ENCODE measurements at places on chromosomes 2 and 18.

GRCh38 chr2:60541056-60541651 is 12.3 kb downstream of the BCL11A start:
- no peak for DNase-seq

GRCh38 chr2:121184248-121184862 is 100.6 kb downstream of the TFCP2L1 start:
- no peak for DNase-seq

DNA sequence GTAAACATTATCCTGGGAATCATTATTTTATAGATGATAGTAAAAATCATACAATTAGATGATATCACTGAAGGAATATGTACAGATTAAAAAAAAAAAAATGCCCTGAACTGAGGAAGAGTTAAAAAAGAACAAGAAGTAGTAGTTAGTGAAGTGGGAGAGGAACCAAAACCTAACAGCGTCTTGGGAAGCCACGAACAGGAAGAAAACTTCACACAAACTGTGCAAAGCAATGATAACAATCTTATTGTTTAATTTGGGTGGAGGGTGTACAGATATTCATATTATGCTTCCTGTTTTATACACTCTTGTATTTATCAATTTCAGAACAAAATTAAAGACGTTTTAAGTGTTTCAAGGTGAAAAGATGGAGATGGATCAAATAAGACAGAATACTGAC is 3.5 kb downstream of the HEATR5B start:
- no peak for DNase-seq

- peak; percentile 42 for DNase-seq
These were observed 526 bp downstream of the SFT2D3 start for GRCh38 chr2:127701651-127702394.

DNA sequence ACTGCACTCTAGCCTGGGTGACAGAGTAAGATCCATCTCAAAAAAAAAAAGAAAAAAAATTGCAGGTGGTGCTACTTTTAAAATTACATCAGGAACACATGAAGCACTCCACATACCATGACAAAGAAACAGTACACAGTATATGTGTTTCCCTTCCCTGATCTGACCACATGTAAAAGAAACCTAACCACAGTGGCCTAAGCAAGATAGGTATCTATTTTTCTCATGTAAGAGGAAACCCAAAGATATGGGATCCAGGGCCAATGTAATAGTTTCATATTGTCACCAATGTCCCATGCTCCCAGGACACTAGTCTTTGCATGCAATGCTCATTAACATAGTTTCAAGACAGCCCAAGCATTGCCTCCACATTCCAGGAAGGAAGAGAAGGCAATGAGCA is 99.9 kb downstream of the DYM start:
- no peak for DNase-seq

DNA sequence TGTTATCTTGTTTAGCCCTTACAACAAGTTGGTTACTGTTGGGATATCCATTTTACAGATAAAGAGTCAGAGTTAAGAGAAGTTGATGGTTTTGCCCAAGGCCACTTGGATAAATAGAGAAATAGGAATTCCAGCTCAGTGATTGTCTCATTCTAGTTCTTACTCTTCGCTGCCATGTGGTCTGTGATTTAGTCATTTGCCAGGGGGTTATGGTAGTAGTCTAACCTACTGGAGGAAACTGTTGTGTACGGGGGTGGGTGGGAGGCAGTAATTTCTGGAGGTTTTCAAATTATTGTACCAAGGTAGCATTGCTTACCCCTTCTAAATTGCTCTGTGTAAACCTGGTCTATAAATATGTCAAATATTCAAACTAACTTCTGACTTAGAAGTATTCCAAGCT is 110.4 kb downstream of the MAP2 start:
- no peak for DNase-seq

GRCh38 chr2:190478572-190479195 is 55.8 kb downstream of the NEMP2 start:
- DNase-seq: no peak

DNA sequence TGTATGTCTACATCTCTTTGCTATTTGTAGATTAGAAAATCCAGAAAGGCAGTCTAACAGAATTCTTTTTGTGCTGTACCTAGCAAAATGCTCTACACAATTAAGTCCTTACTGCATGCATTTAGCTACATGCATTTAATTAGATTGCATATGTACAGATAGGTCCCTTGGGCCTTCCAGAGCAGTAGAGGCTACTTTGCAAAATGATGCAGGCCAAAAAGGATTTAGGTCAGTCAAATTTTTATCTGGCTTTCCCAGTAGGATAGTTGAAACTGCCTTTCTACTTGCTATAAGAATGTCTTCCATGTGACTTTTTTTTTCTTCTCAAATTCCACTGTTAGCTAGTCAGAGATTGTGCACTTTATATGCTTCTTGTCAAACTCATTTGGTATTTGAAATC is 19.3 kb downstream of the GALNT13 start:
- DNase-seq: no peak

- DNase-seq: peak; percentile 40
These were observed 353.6 kb upstream of the FANCL start for GRCh38 chr2:58594762-58595161.

DNA sequence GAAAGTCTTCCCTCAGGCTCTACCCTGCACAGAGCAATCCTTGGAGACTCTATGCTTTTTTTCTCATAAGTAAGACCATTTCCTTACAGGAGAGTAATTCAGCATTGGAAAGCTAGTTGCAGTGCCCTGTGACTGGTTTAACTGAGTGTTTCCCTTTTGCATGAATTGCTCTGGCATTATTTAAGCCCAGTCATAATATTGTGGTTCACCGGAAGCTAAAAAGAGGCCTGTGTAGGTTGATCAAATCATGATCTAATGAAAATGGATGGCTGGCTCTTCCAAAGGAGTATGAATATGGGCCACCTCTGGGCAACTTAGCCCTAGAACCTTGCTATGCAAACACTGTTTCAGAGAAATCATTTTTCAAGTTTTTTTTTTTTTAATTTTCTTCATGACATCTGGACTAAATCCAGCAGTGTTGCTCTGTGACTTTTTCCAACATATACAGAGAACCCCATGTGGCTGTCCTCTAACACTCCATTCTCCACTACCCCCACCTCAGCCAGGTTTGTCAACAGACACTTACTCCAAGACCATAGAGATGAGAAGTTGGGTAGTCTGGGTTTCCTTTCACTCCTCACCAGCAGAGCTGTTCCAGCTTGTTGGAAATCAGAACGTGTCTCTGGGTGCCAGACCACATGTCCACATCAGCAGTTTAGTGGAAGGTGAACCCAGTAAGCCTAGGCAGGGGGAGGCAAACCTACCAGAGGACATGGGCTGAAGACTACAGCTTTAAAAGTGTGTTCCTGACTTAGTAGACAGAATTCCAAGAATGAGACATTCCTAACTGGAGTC is 175.2 kb upstream of the SLC14A2 start:
- no peak for DNase-seq

DNA sequence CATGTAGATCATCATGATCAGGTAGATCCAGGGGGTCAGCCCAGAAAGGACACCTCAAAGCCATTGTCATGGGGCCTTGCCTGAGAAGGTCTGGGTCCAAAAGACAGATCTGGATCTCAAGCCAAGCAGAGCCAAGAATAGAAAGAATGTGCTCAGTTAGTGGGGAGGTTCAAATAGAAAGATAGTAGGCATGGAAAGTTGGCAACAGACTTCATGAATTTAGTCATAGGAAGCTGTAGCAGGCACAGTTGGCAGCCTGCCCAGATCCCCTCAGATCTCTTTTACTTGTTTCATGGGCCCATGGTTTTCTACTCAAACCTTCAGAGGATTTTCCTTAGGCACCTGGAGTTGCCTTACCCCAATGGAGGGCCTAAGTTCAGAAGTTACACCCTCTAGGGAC is 767.0 kb downstream of the SLC4A3 start:
- no peak for DNase-seq

DNA sequence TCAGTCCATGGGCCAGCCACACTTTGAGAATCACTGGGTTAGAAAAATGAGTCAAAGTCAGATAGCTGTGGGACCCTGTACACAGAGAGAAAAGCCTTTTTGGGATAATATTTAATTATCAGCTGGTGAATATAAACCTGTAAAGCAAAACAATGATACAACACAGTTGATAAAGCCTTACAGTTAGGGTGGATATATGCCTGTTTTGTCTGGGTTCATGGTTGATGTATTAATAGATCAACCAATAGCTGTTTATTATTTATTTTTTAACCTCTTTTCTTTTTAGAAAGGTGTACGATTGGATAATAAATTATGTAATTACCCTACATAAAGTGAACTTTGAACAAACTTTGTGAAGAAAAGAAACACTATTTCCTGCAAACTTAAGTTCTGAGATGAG is 145.6 kb downstream of the TDRD15 start:
- no peak for DNase-seq

- DNase-seq: no peak
These were observed 88.6 kb downstream of the LIPG start for GRCh38 chr18:49650426-49650891.

DNA sequence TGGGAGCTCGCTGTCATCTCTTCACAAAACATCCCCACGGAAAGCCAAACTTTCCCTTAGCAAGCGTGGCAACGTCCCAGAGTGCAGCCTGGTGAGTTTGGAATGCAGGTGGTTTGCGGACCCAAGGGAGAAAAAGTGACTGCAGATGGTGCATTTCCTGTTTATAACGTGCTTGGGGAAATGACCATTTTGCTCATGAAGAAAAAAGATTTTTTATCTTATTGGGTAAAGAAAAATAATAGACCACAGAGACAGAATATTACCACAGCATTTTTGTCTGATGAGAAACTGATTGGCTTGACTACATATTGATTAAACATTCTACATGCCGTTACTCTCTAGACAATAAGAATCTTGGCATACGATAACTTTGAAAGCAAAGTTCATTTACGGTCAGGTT is 136.5 kb downstream of the COPS8 start:
- no peak for DNase-seq

- DNase-seq: no peak
These were observed 44.8 kb downstream of the TRAPPC12 start for GRCh38 chr2:3424171-3424795.

DNA sequence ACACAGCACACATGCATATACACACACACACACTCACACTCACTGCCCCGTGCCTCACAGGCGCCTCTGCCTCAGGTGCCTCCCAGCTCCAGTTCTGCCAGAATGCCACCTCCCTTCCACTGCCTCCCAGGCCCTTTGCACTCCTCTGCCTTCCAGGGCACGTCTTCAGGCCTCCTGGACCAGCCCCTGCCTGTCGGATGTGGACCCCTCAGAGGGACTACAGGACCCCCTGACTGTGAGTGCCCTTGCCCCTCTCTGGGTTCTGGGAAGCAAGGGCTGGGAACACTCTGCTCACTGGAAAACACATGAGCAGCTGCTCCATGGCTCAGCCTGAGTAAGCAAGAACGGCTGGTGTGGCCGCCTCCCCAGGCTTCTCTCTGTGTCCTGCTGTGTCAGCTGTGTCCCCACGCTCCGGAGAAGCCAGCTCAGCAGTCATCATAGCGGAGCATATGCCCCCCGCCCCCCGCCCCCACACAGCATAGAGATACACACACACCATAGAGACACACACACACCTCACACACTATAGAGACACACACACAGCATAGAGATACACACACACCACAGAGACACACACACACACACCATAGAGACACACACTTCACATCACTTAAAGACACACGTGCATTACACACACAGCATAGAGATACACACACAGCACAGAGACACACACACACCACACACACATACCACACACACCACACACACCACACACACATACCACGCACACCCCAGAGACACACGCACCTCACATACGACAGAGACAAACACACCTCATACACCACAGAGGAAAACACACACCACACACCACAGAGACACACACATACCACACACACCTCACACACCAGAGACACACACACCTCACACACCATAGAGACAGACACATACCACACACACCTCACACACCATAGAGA is 271.3 kb downstream of the CYRIA start:
- no peak for DNase-seq

DNA sequence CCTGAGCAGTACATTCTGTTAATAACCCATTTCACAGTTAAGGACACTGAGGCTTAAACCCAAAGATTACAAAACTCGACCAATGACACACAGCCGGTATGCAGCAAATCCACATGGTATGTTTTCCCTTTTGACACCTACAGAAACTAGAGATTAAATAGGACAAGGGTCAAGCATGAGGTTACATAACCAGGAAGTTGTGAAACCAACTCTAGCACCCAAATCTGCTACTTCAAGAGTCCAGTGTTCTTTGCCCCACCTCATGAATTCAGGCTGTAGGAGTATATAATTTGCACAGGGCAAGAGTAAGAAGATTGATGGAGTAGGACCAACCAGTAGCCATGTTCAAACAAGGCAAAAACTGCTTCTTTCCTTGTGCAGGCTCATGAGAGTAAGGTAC is 249.8 kb downstream of the BCL11A start:
- no peak for DNase-seq

DNA sequence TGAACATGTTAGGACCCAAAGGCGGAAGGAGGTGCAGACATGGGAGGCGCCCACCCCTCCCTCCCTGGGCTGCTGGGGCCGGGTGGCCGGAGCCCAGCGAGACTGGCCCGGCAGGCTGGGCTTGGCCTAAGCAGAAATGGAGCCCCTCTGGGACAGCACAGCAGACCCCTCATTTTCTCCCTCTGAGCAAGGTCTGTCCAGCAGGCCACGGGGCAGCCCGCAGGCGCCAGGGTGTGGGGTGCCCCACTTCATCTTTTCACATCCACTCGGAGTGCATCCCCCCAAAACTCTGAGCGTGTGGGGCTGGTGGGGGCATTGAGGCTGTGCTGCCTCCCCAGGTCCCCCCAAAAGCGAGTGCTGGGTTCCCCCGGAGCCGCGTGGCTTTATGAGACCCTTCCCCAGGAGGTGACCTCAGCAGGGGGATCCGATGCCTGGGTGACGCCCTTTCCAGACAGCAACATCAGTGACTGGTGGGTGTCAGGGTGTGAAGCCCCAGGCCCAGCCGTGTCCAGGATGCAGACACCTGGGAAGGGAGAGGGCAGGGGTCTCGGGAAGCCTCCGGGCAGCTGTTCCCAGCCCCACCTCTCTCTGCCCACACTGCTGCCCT is 36.7 kb upstream of the GPC1 start:
- no peak for DNase-seq
